Small intestine (tissue), 16 donors: ENCODE measurements at places on chromosomes 2 and 18. TPM values are rescaled to one million over a fixed set of nuclear protein-coding genes. Genes with fewer than 3 reads are reported as not detected.

PLA2R1 gene
- polyA plus RNA-seq: 4.6 TPM

ZNF396 gene
- 1.1 TPM for polyA plus RNA-seq

GDF7 gene
- not detected for polyA plus RNA-seq

CNTNAP5 gene
- not detected for polyA plus RNA-seq

ERCC3 gene
- polyA plus RNA-seq: 16.1 TPM

ACTG2 gene
- polyA plus RNA-seq: 64.4 TPM

KCNK3 gene
- 0.28 TPM for polyA plus RNA-seq

EML6 gene
- 0.54 TPM for polyA plus RNA-seq

CCDC138 gene
- 0.89 TPM for polyA plus RNA-seq

CCNYL1 gene
- polyA plus RNA-seq: 15.2 TPM

SLC14A1 gene
- polyA plus RNA-seq: not detected

ARHGAP28 gene
- 1.6 TPM for polyA plus RNA-seq

RBKS gene
- 37.3 TPM for polyA plus RNA-seq

CFAP221 gene
- 10.3 TPM for polyA plus RNA-seq

GPR45 gene
- not detected for polyA plus RNA-seq

ALK gene
- 0.98 TPM for polyA plus RNA-seq

ARHGAP25 gene
- polyA plus RNA-seq: 1.8 TPM

MERTK gene
- 9.3 TPM for polyA plus RNA-seq

NPAS2 gene
- polyA plus RNA-seq: 34.2 TPM

SLC35F6 gene
- 21.3 TPM for polyA plus RNA-seq

POU3F3 gene
- not detected for polyA plus RNA-seq

AGXT gene
- polyA plus RNA-seq: 0.84 TPM

SERPINB11 gene
- polyA plus RNA-seq: not detected

LYPD6B gene
- polyA plus RNA-seq: 11.1 TPM

RASGRP3 gene
- polyA plus RNA-seq: 1.6 TPM

UGT1A3 gene
- 5.1 TPM for polyA plus RNA-seq

MYL1 gene
- 19.9 TPM for polyA plus RNA-seq

IFIH1 gene
- polyA plus RNA-seq: 18.1 TPM

MRPL30 gene
- 19.7 TPM for polyA plus RNA-seq

CCL20 gene
- 12.9 TPM for polyA plus RNA-seq

SPP2 gene
- polyA plus RNA-seq: not detected
